ENCODE measurements at places on chromosomes 4 and X.

- no peak for DNase-seq
These were observed 49.9 kb upstream of the MND1 start for GRCh38 chr4:153294631-153295030.

DNA sequence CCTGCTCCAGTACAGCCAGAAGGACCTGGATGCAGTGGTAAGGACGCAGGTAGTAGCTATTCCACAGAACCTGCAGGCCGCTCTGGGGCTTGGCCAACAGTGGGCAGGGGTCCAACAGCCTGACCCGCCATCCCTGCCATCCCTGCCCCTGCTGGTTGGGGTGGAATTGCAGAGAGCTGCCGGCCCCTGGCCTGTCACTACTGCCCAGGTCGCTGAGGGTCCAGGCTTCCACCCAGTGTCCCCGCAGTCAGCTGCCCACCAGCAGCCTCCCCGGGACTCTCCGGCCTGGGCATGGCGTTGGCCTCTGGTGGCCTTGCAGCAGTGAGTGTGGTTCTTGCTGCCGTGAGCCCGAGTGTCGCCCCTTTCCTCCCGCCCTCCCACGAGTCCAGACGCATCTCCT, 16.3 kb downstream of the TACC3 start:
- DNase-seq: no peak

DNA sequence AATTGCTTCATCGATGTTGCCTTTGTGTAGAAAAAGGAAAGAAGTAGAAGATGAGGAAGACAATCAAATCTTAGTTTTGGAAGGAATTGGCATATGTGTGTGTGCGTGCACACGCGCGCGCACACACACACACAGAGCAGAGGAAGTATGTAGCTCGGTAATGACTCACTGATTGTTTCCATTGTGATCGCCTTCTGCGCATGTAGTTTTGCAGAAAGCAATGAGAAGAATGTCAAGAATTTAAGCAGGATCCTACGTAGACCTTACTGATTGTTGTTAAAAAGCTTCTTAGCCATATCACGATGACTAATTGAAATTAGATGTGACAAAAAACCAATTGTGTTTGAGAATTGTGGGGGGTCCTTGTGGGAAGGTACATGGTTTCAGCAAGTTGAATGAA, 12.8 kb upstream of the LIMCH1 start:
- DNase-seq: no peak

GRCh38 chr4:86594559-86595425, 677 bp downstream of the PTPN13 start:
- peak; percentile 0 for DNase-seq

GRCh38 chr4:85084371-85085094, 118.0 kb upstream of the WDFY3 start:
- no peak for DNase-seq

DNA sequence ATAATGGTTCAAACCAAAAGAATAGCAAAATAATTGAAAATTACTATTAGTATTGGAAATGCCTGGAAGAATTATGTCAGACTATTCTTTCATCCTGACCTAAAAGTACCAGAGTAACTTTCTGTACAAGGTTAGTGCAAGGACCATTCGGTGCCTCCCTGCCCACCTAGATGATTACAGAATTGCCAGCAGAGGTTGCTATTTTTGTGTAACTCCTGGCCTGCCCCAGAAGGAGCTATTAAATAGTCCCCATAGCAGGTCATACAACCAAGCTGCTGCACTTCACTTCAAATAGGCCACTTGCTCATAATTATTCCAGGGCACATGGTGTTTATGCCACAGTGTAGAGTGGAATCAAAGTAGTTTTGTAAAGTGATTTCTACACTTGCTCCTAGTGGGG, 831.1 kb upstream of the PABPC4L start:
- no peak for DNase-seq

DNA sequence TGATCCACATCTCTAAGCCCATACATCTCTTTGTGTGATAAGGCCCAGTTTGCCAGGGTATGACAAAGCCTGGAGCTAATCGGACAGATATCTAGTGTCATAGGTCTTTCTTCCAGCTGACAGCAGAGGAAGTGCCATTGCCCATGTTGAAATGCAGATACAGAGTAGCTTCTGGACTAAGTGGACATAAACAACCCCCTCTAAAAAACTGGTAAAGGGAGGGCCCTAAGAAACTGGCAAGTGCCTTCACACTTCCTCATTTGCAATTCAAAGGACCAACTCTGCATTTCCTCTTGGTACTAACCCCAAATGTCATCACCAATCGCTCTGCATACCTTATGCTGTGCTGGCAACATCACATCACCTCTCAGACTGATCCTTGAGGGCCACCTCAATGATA, 20.8 kb downstream of the ARHGEF6 start:
- no peak for DNase-seq

DNA sequence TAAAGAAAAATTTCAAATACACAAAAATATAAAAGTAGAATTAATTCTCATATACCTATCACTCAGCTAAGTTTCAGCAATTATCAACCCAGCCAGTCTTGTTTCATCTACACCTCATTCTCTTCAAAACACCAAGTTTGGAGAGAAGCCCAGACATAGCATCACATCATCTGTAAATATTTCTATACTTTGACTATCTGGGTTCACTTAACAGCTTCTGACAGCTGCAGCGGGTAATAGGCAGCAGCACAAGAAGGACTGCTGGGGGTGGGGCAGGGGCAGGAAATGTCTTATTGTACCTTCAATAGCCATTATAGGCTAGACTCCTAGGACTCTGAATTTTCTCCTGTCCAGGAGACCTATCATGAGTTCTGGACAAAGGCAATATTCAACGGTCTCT, 54.1 kb downstream of the PHF8 start:
- no peak for DNase-seq

DNA sequence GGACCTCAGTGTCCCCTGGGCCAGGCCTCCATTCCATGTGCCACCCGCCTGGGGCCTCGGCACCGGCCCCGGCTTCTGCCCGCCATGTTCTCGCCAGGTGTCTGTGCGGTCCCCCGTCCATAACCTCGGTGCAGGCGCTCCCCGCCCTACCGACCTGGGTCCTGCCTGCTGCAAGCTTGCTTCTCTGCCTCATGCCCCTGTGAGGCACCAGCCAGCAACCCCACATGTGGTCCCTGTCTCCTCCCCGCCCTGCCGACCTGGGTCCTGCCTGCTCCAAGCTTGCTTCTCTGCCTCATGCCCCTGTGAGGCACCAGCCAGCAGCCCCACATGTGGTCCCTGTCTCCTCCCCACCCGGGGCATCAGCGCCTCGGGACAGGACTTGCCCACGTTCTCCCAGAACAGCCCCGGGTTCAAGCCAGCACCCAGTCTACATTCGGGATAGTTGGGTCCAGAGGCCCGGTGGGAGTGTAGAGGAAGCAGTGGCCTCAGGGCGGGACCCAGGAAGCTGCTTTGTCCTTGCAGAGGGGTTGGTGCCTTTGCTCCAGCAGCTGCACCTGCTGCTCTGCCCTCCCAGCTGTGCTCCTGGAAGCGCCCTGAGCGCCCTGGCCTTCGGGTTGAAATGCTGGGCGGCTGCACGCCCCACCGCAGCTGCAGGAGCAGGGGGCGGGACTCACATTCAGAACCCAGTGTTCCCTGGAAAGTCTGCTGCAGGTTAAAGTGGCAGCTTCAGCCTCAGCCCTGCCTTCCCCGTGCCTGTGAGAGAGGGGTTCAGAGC, 20.1 kb upstream of the UVSSA start:
- no peak for DNase-seq

DNA sequence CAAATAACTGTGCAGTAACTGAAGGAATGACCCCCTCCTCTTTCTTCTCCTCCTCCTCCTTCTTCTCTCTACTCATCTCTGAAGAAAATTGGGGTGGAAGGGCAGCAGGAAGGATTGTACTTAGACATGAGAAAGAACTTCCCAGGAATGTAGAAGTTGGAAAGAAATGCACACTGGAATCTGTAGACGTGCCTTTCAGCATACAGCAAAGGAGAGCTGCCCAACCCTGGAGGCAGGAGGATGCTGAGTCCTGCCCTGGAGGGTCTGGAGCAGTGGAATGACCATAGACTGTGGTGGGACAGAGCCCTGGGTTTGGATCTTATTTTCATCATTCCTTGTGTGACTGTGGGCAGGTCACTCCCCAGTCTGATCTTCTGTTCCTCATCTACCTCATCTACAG, 80.1 kb downstream of the PJA1 start:
- no peak for DNase-seq

DNA sequence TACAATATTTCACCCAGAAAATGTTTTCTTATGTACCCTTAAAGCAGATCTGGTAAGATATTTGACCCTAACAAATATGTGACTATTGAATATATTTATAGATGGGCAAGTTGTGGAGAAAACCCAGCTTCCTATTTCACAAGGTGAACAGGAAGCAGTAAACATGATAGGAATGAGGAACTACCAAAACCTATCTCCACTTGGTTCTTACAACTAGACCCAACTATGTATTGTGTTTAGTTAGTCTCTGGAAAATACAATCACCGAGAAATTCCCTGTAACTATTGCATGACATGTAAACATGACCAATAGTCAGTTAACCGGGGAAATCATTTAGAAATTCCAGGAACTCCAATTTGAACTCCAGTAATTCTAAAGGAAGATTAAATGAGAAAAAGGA, 8.4 kb upstream of the RXFP1 start:
- DNase-seq: no peak

DNA sequence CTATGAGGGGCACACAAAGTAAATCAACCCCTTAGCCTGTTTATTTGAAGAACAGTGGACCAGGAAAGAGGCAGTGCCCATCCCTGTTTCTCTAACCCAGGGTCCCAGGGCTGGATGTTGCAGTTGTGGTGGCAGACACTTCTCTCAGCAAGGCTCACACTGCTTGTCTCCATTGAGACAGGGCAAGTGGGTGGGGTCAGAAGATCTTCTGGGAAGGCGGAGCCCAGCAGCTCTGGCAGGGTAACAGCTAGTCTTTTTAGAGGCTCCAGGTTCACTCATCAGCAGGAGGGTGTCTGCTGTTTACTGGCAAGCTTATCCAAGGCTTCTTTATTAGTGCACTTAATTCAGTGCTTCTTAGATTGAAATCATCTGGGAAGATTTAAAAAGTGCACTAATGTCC, 659.8 kb upstream of the DIPK2B start:
- no peak for DNase-seq

DNA sequence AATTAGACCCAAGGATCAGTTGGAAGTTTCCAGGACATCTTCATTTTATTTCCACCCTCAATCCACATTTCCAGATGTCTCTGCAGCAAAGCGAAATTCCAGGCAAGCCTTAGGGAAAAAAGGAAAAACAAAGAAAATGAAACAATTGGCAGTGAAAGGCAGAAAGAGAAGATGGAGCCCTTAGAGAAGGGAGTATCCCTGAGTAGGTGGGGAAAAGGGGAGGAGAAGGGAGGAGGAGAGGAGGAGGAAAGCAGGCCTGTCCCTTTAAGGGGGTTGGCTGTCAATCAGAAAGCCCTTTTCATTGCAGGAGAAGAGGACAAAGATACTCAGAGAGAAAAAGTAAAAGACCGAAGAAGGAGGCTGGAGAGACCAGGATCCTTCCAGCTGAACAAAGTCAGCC, at the start of gene PLP1:
PLP1 (plus strand) TSS at position 295 of the 400 bp plus-strand sequence. CDS start 156 bp downstream, outside the sequence.
- DNase-seq: no peak

GRCh38 chr4:182143086-182143821, 99.9 kb upstream of the TENM3 start:
- no peak for DNase-seq

DNA sequence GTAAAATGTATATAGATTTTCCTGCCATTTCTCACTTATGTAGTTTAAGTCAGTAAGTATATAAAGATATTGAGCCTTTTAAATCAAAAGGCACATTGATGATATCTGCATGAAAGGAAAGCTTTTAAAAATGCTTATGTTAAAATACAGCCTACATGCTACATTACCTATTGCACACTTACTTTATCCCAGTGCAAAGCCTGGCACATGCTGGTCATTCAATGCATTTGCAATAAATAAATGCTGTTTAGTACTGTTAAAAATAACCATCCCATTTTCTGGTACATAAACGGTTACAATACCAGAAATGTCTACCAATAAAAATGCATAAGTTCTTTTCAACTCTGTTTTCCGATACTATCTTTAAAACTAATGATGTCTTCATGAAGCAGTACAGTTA, 22.1 kb upstream of the SPATA4 start:
- no peak for DNase-seq
